ENCODE measurements at places on chromosomes 16 and 17.

DNA sequence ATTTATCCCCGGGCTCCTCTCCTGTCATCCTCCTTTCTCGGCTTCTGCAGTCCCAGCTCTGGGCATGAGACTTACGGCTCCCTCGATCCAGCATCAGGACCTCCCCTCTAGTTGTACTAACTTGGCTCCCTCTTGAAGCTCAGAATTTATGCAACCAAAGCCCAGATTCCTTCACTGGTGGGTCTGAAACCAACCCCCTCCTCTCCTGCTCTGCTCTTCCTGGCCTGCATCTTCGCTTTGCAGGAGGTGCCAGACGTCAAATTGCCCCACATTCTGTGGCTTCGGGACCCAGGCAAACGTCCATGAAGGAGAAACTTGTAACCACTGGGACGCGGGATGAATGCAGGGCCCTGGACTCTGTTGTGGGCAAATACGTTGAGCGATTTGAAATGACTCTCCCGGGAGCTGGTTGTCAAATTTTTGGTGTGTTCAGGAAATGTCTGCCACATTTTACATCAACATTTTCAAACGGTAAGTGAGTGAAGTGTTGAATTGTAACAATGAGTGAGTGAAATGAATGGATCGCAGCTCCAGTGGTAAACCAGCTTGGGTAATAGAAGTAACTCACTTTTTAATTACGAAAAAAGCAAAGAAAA is 29.3 kb upstream of the ELAC2 start:
- no peak for DNase-seq

DNA sequence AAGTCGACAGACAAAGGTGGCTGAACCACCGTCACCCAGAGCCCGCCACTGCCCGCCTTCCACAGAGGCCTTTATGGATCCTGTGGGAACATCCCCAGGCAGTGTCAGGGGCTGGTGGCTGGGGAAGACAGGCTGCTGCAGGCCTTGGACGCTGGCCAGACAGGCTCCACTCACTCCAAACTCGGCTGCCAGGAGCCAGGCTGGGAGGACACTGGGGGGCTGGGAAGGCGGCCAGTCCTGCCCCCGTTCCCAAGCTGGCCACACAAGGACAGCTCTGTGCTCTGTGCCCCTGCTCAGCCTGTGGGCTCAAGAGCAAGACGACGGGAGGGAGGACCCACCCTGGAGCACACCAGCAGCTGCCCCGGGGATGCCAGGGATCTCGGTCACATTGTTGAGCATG is 7.6 kb upstream of the LCAT start:
- peak; percentile 73 for DNase-seq

- no peak for DNase-seq
Observed at GRCh38 chr17:18995220-18995619, 9.3 kb downstream of the FAM83G start.

DNA sequence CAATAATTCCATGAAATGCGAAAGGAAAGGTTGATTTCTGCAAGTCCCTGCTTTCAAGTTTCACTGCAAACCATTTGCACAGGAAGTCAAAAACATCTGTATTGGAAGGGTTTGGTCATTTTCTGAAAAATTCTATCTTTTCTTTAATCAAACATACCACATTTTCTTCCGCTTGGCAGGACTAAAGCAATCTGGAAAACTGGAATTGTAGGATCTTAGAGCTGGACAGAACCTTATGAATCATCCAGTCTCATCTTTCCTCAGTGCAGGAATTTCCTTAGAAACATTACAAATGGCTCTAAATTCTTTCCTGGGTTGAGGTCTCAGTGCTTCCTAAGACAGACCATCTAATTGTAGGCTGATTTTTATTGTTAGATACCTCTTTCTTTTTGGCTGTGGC is 111.5 kb upstream of the ELAC2 start:
- DNase-seq = no peak

DNA sequence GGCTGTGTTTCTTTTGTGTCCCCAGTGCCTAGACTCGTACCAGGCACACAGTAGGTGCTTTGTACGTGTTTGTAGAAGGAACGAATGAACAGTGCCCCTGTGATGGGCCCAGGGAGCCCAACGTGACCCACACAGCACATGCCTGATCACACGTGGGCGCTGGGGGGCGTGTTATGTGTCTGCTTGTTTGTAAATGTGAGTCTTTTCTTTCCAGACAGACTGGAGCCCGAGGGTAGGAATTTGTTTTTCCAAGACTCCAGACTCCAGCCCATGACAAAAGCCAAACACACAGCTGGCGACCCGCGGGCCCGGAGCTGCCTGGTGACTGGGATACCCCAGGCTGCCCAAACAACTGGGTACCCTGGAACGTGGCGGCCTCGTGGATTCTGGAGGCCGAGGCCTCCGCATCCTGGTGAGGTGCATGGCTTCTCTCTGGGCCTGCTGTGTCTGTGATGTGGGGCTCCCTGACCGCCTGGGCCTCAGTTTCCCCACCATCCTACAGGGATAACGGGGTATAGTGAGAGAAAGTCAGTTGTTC is 14.9 kb upstream of the CBFA2T3 start:
- no peak for DNase-seq

DNA sequence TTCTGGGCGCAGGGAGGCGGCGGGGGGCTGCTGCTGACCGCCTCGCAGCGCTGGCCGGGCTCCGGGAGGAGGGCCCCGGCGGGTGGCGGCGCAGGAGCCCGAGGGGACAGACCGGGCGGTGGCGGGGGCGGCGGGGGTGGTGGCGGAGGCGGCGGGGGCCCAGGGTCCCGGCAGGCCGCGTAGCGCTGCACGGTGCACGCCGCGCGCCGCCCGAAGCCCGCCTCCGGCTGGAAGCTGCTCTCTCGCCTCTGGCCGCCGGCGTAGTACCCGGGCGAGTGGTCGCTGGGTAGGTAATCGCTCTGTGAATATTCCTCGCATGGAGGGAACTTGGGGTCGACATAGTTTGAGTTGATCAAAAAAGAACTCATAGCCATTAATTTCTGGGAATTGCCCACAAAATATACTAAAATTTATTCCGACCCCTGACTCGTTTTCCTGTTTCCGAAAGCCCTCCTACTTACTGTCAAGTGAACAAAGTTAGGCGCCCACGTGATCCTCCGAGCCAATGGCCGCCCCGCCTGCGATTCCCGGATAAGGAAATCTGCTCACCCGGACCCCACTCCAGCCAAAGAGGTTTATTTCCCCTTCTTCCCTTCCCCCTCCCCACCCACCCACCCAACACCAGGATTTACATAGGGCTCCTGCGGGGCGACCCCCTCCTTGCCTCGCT is at the start of gene HOXB4:
Gene HOXB4 (minus strand): TSS at position 405 of the 670 bp plus-strand sequence. CDS start 31 bp downstream, at position 374.
- DNase-seq = no peak

DNA sequence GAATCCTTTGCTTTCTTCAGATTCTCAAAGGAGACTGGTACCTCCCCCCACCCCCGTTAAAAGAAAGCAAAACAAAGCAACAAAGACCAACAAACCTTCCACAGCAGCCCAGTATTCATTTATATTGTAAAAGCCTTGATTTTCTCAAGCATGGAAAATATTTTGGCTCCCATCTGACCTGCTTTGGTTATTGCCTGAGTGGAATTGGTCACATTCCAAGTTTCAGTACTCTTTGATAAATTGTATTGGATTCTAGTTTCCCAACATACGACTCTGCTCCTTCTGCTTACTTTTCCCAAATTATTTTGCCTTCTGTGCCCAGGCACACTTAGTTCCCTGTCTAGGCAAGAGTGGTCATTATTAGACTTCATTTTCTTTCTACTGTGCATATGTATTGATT is 1.3 kb downstream of the ABCC11 start:
- DNase-seq = no peak

DNA sequence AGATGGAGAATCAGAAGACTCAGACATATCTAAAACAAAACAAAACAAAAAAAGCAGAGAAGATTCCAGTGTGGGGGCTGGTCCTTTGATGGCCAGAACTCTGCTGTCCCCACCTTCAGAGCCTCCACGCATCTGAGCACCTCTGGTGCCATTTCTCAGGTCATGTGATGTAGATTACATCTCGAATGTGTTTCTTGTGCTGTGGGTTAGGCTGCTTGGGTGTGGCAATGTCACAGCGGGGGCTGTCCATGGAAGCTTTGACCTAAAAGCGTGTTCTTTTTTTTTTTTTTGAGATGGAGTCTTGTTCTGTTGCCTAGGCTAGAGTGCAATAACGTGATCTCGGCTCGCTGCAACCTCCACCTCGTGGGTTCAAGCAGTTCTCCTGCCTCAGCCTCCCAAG is 51.2 kb downstream of the PLD6 start:
- DNase-seq = no peak

DNA sequence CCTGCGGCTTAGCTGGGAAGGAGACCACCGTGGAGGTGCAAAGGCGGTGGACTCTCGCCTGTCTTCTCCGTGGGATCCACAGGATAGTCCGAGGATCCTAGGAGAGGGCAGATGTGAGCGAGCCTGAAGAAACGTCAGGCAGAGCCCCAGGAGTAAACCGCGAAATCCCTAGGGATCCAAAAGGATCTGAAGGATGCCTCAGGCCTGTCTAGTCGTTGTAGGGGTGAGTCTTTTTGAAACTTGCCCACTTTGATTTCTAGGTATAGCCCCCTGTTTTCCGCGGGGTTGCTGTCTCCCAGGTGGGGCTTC is 576.5 kb downstream of the KCNJ18 start:
- DNase-seq = no peak

- DNase-seq = no peak
Observed at GRCh38 chr17:40718930-40719329, 15.4 kb upstream of the KRT24 start.

GRCh38 chr17:77449373-77449907 is 308.7 kb downstream of the SEC14L1 start:
- DNase-seq = no peak

GRCh38 chr17:32492264-32492589 is 5.4 kb downstream of the CDK5R1 start:
- no peak for DNase-seq

- no peak for DNase-seq
Observed at GRCh38 chr17:35407531-35407930, 24.8 kb downstream of the SLFN12 start.

GRCh38 chr17:58279736-58280479 is 827 bp downstream of the MPO start:
- no peak for DNase-seq

GRCh38 chr17:28173801-28174200 is 131.3 kb downstream of the NLK start:
- no peak for DNase-seq

Measured in frontal cortex (tissue), 4 donors.